Left cardiac atrium (tissue), 4 donors: ENCODE measurements at places on chromosomes 5 and 9. TPM values are rescaled to one million over a fixed set of nuclear protein-coding genes. Genes with fewer than 3 reads are reported as not detected.
A peak's percentile ranks its signal among the peaks of the same experiment; 100 is the strongest.

DNA sequence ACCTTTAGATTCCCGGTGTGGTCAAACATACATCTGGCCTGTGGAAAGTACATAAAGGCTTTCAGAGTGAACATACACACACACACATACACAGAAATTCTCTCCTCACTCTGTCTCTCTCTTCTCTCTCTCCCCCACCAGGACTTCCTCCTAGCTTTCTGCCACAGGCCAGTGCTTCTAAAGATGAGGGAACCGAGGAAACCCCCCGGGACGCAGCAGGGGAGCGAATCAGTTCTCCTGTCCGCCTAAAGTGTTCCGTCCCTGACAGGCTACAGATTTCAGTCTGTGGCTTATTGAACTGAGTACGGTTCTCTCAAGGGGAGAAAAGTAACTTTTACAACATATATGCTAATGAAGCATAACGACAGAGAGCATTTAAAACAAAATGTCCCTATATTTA is 75.8 kb downstream of the MED27 start:
- no peak for DNase-seq

- no peak for DNase-seq
These were observed 32.9 kb downstream of the STXBP1 start for GRCh38 chr9:127644943-127645342.

GRCh38 chr5:137400571-137400970 is 98.6 kb downstream of the SPOCK1 start:
- DNase-seq = no peak

GRCh38 chr9:93603906-93604326 is 27.5 kb downstream of the PHF2 start:
- DNase-seq = no peak

Gene BTNL8
- total RNA-seq = 0.21 TPM

GRCh38 chr9:104463864-104464263 is 40.2 kb upstream of the OR13F1 start:
- DNase-seq = no peak

- no peak for DNase-seq
These were observed 128.4 kb downstream of the GRIA1 start for GRCh38 chr5:153618867-153619266.

Gene CAMK2A
- total RNA-seq = 10.8 TPM

DNA sequence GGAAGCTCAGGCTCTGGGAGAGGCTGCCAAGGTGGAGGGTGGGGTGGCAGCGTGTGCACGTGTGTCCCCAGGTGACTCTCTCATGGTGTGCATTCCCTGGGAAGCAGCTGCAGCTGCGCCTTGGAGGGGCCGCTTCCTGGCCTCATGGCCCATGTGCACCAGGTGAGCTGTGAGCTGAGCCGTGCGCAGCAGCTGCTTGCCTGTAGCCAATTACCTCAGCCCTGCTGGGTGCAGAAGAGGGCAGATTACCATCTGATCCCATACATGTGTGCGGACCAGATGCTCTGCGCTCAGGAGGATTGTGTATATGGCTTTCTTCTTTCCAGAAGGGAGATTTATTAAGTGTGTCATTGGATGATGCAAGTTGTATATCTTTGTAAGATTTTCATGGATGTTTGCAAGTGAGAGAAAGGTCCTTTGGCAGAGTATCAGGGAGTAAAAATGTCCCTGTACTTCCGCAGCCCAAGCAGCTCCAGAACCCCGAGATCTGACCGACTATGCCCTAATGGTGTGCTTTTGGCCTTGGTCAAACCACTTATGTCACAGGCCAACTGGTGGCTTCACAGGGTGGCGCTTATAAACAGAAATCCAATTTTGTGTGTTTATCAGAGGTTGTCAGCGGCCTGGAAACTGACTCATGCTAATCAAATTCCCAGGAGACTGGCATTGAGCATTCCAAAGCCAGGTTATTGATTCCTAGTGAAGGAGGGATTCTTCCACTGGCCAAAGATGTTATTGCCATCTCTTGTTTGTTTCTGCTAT is 229.3 kb downstream of the GOLPH3 start:
- DNase-seq = no peak

Gene TRAF1
- 3.3 TPM for total RNA-seq

DNA sequence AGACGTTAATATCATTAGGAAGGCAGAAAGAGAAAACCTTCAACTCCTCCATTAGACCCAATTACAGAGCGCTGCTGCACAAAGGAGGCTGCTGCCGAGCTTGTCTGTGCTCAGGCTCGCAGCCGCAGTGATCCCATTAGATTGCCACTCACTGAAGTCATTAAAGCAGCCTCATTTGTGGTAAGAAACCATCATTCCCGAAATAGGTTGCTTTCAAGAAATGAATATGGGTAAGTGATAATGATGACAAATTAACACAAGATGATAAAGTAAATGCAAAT is 137.2 kb downstream of the CAVIN4 start:
- DNase-seq = no peak

DNA sequence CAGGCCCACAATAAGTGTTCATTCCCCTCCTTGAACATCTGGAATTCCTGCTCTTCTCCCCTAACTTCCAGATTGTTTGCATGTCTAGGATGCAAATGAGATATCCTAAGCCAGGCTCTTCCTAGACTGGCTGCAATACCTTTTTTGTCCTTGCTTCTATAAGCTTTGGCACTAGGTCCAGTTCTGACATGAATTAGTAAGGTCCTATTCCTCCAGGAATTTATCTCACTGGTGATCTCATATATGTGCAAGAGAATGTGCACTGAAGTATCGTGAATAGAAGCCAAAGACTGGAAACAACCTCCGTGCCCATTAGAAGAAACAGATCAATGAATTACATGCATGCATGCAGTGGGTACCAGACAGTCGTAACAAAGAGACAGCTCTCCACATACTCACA is 25.2 kb downstream of the DUSP1 start:
- DNase-seq = no peak

DNA sequence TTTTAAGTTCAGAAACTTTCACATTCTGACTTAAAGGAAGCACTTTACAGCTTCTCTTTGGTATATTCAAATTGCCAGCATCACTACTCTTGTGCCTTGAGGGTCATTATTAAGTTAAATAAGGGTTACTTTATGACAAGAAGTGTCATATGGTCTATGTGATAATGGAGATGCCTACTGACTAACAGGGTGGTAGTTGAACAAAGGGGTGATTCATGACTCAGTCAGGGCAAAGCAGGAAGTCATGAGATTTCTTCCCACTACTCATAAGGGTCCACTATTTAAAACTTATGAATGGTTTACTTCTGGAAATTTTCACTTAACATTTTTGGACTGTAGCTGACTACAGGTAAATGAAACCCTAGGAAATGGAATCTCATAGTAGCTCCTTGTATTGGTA is 938.3 kb upstream of the PTPRD start:
- DNase-seq = no peak

DNA sequence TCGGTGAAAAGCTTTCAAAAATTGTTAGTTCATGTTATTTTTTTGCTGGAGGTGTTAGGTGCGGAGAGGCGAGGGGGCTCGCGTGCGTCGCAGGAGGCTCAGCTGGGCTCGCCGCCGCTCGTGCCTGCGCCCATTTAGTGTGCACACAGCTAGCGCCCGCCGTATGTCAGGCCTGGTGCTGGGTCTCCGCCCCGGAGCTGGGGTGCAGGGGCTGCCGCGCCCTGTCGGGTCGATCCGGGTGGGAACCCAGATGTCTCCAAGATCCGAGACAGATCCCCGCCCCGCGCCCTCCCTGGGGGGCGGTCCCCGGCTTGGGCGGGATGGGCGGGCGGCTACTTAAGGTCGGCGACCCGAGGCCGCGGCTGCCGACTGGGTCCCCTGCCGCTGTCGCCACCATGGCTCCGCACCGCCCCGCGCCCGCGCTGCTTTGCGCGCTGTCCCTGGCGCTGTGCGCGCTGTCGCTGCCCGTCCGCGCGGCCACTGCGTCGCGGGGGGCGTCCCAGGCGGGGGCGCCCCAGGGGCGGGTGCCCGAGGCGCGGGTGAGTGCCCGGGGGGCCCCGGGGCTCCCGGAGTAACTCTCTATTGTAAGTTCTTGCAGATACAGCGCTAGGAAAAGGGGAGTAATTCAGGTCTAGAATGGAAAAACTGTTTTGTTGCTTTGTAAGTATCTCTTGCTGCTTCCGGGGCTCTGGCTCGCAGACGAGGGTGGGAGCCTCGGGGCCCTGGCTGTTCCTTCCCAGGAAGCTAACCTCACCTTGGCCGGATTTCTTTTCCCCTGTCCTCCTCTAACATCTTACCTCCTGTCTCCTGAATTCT is 31.7 kb downstream of the GSN start:
- peak; percentile 88 for DNase-seq

Gene WDR31
- 4.9 TPM for total RNA-seq

DNA sequence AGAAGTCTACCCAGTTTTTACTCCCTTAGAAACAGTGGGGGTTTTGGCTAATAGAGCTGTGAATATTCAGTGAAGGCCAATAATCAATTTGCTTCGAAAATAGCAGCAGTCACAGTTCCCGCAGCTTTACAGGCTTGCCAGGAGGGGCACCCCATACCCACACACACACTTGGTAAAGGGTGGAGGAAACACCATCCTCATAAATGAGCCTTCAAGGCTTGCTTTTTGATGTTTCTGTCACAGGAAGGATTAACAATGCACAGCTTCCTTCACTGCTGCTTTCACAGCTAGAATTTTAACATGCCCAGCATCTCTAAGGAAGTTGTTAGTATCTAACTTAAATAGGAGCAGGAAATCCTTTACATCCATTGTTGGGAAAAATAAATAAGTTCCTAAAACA is 1247.5 kb upstream of the C9orf72 start:
- DNase-seq = no peak

Gene YIPF5
- 33.9 TPM for total RNA-seq

DNA sequence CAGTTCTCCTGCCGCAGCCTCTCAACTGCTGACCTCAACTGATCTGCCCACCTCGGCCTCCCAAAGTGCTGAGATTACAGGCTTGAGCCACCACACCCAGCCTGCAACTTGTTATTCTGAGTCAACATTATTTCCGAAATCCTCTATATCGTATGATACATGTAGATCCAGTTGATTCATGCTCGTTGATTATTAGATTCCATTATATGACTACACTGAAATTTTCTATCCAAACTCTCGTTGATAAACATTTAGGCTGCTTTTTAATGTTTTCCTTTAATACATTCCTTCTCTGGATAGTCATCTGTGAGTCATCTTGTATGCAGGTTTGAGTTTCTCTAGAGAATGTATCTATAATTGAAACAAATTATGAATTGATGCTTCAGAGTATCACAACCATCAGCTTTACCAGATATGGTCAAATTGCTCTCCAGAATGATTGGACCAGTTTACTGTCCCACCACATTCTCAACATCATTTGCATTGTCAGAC is 4.1 kb downstream of the CDK7 start:
- no peak for DNase-seq

DNA sequence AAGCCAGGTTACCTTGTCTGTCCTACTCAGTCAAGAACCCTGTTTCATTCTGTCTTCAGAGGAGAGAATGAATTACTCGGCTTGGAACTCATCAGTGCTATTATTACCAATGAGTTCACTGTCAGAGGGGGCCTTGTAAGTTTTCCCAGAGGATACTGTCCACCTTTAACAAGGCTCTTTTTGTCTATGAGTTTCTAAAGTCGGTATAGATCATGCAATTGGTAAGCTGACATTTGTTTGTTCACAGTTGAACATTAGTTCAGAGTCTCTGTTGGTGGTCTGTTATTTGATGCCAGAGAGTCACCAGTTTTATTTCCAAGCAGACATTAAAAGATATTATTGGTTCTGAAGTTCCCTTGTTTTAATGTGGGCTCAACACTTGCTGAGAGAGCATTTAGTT is 58.1 kb upstream of the DHFR start:
- no peak for DNase-seq

Gene MRPL50
- total RNA-seq = 15.0 TPM

Gene FABP6
- not detected for total RNA-seq
